HL-60 (cell line): ENCODE measurements at places on chromosomes 12 and 14.

DNA sequence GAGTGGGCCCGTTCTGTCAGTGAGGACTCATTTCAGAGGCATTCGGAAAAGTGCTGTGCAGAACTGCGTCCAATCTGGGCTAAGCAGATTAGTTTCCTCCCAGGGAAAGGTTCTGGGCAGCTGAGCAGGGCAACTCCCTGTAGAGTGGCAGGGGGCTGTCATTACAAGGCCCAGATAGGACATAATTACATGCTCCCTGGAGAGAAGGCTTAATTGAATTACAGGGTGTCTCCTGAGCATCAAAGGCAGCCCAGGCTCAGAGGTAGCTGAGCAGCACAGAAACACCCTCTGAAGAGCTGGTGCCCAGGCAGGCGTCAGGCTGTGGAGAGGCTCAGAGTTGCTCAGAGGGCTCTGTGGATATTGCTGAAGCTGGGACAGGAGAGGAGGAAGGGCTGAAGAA lies 36.0 kb downstream of the SLC8A3 start:
- DNase-seq, result no peak

DNA sequence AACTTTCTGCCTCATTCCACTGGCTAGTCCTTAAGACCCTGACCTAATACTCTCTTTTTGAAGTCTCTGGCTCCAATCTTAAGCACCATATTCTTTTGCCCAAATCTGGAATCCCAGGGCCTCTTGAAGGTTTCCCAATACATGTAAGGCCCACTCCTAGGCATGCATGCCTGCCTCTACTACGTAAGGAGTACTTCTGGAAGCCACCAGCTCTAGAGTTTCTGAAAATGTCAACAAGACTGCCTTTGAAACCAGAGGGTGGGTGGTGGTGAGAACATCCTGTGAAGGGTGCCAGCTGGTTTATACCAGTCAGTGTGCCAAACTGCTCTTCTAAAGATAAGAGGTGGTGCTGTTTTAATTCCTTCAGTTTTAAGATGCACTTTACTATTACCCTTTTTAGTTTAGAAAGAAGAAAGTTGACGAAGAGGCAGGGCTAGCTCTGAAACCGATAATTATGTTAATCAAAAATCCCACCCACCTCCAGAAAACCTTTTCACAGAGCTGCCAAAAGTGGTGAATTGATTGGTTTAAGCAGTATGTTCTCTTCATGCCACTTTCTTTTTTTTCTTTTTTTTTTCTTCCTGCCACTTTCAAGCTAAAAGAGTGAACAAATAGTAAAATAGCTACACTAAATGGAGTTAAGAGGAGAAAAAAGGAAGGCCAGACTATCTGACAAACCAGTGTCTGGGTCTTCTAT lies 8.7 kb upstream of the WDR89 start:
- no peak for DNase-seq

GRCh38 chr12:52247622-52248540 lies 14.8 kb downstream of the KRT7 start:
- DNase-seq, result no peak

DNA sequence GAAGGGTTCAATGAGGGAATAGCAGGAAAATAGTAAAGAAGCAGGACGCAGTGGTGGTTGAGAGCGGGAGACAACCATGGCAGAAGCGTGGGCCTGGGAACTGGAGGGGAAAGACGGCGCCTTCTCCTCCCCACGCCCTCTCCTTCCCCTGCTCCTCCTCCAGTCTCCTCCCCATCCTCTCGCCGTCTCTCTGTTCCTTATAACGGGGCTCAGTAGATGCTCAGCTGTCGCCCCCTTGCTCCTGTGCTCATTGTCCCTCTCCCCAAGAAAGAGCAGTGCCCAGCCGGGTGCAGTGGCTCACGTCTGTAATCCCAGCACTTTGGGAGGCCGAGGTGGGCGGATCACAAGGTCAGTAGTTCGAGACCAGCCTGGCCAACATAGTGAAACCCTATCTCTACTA lies 142.0 kb downstream of the BCL11B start:
- DNase-seq, result no peak

DNA sequence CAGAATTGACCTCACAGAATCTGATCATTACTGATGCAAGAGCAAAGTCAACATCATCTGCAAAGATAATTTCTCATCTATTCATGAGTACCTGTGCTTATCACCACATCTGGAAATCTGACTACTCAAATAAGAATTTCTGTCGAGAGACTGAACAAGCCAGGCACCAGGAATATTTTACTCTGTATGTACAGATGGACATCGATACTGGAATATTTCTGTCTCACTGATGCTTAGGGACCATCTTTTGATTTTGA lies 105.2 kb downstream of the BICD1 start:
- DNase-seq, result no peak

DNA sequence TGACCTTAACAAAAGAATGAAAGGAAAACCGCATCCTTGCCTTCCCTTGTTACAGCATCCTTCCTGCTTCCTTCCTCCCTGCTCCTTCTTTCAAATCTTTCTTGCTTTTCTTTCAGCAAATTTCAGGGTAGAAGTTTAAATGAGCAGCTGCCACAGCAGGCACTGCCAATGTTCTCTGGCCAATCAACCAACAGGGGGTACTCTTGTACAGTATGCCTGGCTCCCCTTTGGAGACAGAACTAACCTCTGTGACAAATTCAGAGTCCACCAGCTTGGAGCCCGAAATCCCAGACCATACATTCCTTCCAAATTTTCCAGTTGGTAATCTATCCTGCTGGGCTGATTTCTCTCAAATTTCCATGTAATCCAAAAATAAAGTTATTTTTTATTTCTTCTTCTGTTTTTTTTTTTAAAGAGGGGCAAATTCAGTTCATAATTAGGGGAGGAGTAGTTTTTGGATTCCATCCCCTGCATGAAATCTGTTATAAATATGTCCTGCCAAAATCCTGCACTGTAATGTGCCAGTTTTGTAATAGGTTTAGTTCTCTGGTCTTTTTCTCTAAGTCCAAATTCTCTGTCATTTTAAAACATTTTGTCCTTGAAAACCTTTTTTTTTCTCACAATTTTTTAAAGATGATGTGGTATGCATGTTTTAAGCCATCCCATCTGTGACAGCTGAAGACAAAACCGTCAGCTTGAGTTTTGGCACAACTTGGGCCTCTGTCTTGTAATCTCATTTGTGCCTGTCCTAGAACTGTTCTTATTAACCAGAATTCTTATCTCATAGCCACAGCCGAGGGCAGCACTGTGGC lies 610.0 kb upstream of the LMO3 start:
- no peak for DNase-seq

- DNase-seq, result no peak
Observed at GRCh38 chr14:105863296-105864108, 337.1 kb downstream of the TMEM121 start.

DNA sequence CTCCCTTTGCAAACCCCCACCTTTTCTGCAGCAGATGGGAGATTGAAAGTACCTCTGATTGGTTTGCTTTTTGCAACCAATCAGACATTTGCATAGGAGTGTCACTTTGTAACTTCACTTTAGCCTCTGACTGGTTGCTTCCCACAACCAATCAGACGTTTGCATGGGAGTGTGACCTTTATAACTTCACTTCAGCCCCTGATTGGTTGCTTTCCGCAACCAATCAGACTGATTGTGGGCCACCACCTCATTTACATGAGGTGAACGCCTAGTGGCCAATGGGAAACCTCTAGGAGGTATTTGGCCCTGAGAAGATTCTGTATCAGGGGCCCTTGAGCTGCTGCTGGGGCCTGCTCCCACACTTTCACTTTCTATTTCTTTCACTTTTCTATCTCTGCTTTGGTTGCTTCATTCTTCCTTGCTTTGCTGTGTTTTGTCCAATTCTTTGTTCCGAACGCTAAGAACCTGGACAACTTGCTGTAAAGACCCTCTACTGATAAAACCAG lies 106.0 kb upstream of the PRICKLE1 start:
- no peak for DNase-seq

DNA sequence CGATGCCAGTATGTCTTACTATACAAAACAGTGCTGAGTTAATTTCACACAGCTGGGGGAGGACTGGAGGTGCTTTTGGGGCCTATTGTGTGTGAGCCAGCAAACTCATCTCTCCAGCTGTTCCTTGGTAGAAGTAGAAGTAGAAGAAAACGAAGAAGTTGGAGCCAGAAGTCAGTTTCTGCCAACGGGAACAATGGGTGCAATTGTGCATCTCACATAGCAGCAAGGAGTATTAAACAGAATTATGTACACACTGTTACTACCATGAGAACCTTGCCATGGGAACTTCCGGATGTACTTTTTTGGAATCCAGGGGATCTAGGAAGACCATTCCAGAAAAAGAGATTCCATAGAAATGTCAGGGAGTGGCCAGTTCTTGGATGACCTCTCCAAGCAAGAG lies 88.6 kb downstream of the VCPKMT start:
- no peak for DNase-seq

DNA sequence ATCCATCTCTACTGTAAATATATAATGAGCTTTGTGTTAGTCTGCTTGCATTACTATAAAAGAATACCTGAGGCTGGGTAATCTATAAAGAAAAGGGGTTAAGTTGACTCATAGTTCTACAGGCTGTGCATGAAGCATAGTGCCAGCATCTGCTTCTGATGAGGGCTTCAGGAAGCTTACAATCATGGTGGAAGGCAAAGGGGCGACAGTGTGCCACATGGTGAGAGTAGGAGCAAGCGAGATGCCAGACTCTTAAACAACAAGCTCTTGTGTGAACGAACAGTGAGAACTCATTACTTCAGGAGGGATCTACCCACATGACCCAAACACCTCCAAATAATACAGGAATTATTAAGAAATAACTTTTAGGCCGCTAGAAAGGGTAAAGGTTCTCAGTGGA lies 28.1 kb downstream of the APOBEC1 start:
- no peak for DNase-seq

GRCh38 chr14:54206516-54206915 lies 190.3 kb upstream of the CDKN3 start:
- DNase-seq, result no peak

- DNase-seq, result peak; percentile 73
Observed at GRCh38 chr12:53344824-53345485, 8.8 kb upstream of the SP7 start.

- no peak for DNase-seq
Observed at GRCh38 chr12:40511341-40511740, 180.9 kb upstream of the CNTN1 start.
